Large intestine (tissue), 12 donors: ENCODE measurements at places on chromosomes 3 and 15.

DNA sequence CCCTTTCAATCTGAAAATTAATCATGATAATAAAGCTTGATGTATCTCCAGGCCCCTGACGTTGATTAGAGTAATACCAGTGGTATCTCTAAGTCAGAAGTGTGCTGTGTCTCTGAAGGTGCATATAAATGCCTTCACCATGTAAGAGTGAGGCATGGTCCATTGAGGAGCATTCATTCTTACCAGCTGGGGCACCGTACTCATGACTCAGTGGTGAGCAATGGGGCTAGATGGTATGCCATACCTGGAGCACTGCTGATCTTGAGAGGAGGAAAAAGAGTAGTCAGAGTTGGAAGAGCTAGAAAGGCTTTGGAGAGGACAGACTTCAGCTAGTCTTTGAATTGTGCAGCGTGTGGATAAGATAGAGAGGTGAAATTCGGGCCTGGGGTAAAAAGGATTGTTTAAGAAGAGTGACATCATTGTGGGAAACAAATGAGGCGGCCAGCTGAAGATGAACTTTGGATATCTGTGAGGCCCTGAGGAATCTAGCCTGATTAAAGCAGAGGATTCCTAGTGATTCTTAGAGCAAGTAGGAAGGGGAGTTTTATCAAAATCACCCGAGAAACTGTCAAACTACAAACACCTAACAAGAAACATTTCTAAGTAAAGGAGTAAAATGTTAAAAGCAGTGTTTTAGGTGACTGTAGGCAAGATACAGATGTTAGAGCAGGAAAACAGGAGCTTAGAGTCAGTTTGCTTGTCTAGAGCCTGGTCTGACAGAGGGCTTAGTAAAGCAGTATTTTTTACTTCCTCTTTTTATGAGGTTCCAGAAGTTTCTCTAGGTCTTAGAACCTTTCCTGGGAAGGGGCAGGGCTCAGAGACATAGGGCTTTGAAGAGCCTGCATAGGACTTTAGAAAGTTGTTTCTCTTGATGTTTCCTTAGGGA is 13.6 kb downstream of the TMOD3 start:
- H3K27me3 ChIP-seq, result no peaks in the 10 kb centered on the region
- H3K4me3 ChIP-seq, result no peak overlapping the region

GRCh38 chr3:77394046-77394445 is 354.1 kb downstream of the ROBO2 start:
- H3K27ac ChIP-seq, result no peak overlapping the region
- no peaks in the 10 kb centered on the region for H3K4me1 ChIP-seq
- H3K36me3 ChIP-seq, result no peaks in the 10 kb centered on the region
- DNase-seq, result no peak

- no peak for DNase-seq
- H3K36me3 ChIP-seq, result no peaks in the 10 kb centered on the region
- no peak overlapping the region for H3K27ac ChIP-seq
- peaks cover 6% of the 10 kb centered on the region for H3K4me1 ChIP-seq
These were observed 332.7 kb upstream of the ADAMTS9 start for GRCh38 chr3:65020281-65021160.

DNA sequence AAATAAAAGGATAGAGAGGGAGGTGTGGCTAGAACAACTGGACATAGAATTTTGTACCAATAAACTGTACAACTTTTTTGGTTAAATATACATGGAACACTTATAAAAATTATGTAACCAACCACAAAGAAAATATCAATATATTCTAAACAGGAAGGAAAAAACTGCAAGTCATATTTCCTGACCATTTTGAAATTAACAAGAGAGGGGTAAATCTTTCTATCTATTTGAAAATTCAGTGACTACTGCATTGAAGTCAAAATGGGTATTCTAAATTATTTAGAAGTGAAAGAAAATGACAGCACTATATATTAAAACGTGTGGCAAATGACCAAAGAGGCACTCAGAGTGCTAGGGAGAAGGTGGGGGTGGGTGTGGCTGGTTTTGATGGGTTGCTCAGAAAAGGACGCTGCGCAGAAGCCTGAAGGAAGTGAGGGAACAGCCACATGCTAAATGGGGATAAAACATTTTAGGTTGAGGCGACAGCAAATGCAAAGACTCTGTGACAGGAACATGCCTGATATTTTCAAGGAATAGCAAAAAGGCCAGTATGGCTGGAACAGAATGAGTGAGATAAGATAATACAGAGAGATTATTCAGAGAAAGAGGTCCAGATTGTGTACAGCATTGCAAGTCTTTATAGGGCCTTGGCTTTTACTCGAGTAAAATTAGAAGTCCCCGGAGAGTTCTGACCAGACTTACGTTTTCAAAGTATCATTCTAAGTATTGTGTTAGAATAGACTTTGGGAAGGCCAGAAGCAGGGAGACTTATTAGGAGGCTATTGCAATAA is 41.1 kb downstream of the ERICH6 start:
- no peaks in the 10 kb centered on the region for H3K36me3 ChIP-seq
- H3K27ac ChIP-seq, result no peak overlapping the region
- H3K4me1 ChIP-seq, result no peaks in the 10 kb centered on the region

GRCh38 chr3:31661993-31662670 is 129.4 kb downstream of the STT3B start:
- H3K4me1 ChIP-seq, result no peaks in the 10 kb centered on the region
- no peak overlapping the region for H3K27ac ChIP-seq
- peaks cover 8% of the 10 kb centered on the region for H3K36me3 ChIP-seq
- no peak for DNase-seq
- no peaks in the 10 kb centered on the region for H3K27me3 ChIP-seq
- no peak overlapping the region for H3K4me3 ChIP-seq

GRCh38 chr15:28886431-28887338 is 911 bp downstream of the APBA2 start:
- peaks cover 26% of the 10 kb centered on the region for H3K27me3 ChIP-seq
- peak overlapping the region; percentile 24 for H3K4me3 ChIP-seq
- DNase-seq, result no peak

- H3K27me3 ChIP-seq, result peaks cover 24% of the 10 kb centered on the region
- H3K4me3 ChIP-seq, result peak within 1 kb of the TSS; percentile 19
- DNase-seq, result no peak
- no peak within 1 kb of the TSS for H3K27ac ChIP-seq
These were observed at the start of gene HAPLN3 for GRCh38 chr15:88894819-88895767. Gene HAPLN3, minus strand, starts transcription at chr15:88895544. Its CDS starts 8,246 bp downstream, at chr15:88887298.

- no peaks in the 10 kb centered on the region for H3K27me3 ChIP-seq
- no peaks in the 10 kb centered on the region for H3K4me1 ChIP-seq
- H3K4me3 ChIP-seq, result no peak overlapping the region
- no peak for DNase-seq
These were observed 74.6 kb downstream of the TRIM42 start for GRCh38 chr3:140752499-140752898.

DNA sequence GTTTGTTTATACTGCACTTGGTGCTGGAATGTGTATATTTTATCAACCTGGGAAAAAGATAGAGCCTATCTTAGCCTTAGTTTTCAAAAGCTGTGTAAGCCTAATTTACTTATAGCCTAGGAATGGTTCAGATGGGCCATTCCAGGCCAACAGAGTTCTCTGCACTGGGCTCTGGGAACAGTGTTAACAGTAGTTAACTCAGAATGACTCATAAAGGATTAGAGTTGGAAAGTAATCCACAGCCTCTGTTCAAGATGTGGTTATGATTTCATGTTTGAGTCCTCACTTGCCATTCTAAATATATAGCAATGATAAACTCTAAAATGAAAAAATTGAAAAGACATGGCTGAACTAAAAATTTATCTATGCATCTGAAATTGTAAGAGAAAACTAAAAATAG is 22.6 kb upstream of the PEX5L start:
- H3K27me3 ChIP-seq, result no peaks in the 10 kb centered on the region
- no peak overlapping the region for H3K27ac ChIP-seq
- H3K4me3 ChIP-seq, result no peak overlapping the region
- no peaks in the 10 kb centered on the region for H3K4me1 ChIP-seq
- no peaks in the 10 kb centered on the region for H3K36me3 ChIP-seq

DNA sequence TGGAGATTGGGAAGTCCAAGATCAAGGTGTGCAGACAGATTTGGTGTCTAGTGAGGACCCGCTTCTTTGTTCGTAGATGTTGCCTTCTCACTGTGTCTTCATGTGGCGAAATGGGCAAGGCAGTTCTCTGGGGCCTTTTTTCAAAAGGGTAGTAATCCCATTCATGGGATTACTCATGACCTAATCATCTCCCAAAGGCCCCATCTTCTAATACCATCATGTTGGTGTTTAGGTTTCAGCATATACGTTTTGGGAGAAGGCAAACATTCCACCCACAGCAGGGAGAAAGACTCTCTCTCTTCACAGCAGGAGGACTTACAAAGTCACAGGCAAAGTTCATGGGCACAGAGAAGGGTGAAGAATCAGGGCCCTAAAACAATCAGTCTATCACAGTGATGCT is 252.1 kb downstream of the RPLP1 start:
- H3K27ac ChIP-seq, result no peak overlapping the region
- H3K36me3 ChIP-seq, result no peaks in the 10 kb centered on the region
- no peak for DNase-seq
- no peaks in the 10 kb centered on the region for H3K4me1 ChIP-seq
